ENCODE measurements at places on chromosomes 11 and 22. TPM values are rescaled to one million over a fixed set of nuclear protein-coding genes. Genes with fewer than 3 reads are reported as not detected.

Gene CCDC81
- total RNA-seq, result 0.37 TPM

Gene C11orf52
- total RNA-seq, result 5.9 TPM

Gene CD6
- total RNA-seq, result 0.19 TPM

Gene CLTCL1
- 7.9 TPM for total RNA-seq

Gene GDPD4
- total RNA-seq, result not detected

Gene SMIM38
- not detected for total RNA-seq

Gene MMP12
- total RNA-seq, result not detected

Gene ASPHD2
- total RNA-seq, result 5.4 TPM

Gene OR5A1
- total RNA-seq, result not detected

Gene APOA5
- not detected for total RNA-seq

Gene GNB1L
- 24.8 TPM for total RNA-seq
